ENCODE measurements at places on chromosomes 1 and 21.

DNA sequence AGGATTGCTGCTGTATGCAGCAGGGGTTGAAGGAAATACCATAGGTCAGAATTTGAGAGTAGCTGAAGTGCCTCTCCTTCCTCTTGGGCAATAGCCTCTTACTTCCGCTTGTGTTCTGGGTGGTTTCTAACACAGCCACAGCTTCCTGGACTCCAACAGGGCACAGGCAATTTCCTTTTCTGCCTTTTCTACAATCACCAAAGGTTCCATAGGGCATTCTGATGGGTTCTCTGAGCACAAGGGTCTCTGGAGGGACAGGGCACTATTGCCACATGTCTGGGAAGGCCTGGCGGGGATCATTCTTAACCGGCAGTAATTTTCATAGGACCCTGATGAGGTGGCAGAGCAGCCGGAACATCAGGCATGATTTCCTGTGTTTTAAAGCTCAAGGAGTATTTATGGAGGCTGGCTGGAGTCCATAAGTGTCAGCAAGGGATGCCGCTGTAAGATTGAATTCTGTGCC lies 5.5 kb upstream of the AGTRAP start:
- DNase-seq, result peak; percentile 90

- no peak for DNase-seq
Observed at GRCh38 chr1:172342584-172343239, 77.8 kb upstream of the C1orf105 start.

- no peak for DNase-seq
Observed at GRCh38 chr1:199590708-199591107, 436.8 kb upstream of the NR5A2 start.

GRCh38 chr1:150352866-150353265 lies 11.1 kb upstream of the RPRD2 start:
- DNase-seq, result peak; percentile 44

GRCh38 chr1:109241344-109241743 lies 8.0 kb upstream of the CELSR2 start:
- DNase-seq, result no peak

- DNase-seq, result no peak
Observed at GRCh38 chr1:160369087-160369486, 2.2 kb downstream of the NHLH1 start.

GRCh38 chr21:38830671-38831525 lies 25.2 kb downstream of the ETS2 start:
- DNase-seq, result peak; percentile 21

DNA sequence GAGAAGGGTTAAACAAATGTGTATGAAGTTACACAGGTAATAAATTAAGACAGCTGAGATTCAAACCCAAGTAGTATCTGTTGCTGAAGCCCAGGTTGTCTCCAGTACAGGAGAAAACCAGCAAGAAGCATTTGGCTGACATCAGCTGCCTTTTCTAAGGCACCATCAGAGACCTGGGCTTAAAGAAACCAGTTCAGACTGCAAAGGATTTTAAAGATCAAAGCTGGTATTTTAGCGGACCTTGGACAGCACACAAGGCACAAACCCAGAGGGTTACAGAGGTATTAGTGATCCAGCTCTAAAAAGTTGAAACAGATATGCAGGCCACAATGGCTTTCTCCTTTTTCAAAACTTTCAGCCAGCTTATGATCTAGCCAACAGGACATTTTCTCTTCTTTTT lies 23.4 kb downstream of the BEND5 start:
- no peak for DNase-seq
